ENCODE measurements at places on chromosomes 3 and 15.

DNA sequence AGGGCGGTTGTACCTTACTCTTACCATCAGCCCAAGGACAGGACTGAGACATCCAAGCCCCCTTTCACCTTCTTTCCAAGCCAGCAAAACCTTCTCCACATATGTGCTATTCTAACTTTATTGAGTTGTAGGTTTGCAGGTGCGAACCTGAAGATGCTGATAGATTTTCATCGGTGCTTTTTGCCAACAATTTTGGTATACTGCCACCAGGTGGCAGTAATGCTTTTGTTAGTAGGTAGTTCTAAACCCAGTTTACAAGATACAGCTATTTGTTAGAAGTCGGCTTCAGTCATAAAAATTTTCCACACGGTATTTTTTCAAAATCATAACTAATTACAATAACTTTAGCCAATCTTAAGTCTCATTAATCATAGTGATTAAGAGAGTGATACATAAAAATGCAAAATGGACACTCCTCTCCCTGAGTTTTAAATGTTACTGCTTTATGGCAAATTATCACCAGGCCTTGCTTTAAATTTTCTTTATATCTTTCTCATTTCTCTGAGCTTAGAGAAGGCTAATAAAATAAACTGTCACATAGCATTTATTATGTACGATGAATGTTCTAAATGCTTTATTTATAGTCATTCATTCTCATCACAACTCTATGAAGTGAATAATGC, 636 bp downstream of the TBC1D21 start:
- DNase-seq = peak; percentile 50

GRCh38 chr3:134388292-134388691, 14.0 kb upstream of the AMOTL2 start:
- no peak for DNase-seq

- DNase-seq = no peak
Observed at GRCh38 chr3:126516152-126516935, 1.2 kb downstream of the UROC1 start.

- DNase-seq = no peak
Observed at GRCh38 chr3:64143409-64144130, 81.7 kb downstream of the PRICKLE2 start.

- no peak for DNase-seq
Observed at GRCh38 chr3:5133239-5134018, 11.3 kb downstream of the ARL8B start.

DNA sequence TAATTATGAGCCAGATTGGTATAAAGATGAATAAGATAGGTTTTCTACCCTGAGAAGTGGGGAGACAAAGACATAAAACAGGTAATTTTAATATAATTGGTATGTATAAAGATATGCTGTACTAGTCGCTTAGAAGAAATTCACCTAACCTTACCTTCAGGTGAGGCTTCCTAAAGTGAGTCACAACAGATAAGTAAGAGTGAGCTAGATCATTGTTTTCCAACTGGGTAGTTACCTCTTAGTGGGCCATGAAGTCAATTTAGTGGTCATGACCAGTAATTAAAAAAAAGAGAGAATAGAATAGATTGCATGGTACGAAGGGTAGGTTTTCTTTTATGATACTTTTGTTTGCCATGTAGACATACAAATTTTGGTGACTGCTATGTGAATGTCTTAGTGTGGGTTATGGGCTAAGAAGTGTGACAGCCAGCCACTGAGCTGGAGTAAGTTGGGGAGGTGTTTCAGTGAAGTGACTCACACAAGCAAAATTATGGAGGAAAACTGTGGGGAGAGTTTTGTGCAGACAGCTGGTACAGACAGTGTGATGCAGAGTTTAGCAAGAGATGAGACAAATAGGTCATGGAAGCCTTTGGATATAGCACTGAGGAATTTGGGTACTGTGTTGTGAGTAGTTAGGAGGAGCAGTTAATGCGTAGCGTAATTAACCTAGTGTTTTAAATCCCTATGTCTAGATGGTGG, 8.2 kb downstream of the TRNT1 start:
- DNase-seq = no peak

DNA sequence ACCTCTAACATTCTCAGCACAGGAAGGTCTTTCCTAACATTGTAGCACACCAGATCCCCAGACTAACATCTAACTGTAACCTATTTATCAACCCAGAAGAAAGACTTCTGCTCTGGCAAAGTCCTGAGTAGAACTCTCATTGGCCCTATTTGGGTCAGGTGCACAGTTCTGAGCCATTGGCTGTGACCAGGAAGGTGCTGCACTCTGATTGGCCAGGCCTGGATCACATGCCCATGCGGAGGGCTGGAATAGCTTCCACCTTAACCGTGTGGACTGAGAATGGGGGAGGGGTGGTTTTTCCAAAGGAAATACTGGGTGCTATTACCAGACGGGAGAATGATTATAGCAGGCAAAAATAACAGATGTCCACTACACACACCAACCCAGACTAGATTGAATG, 11.5 kb downstream of the FEZF2 start:
- DNase-seq = no peak

DNA sequence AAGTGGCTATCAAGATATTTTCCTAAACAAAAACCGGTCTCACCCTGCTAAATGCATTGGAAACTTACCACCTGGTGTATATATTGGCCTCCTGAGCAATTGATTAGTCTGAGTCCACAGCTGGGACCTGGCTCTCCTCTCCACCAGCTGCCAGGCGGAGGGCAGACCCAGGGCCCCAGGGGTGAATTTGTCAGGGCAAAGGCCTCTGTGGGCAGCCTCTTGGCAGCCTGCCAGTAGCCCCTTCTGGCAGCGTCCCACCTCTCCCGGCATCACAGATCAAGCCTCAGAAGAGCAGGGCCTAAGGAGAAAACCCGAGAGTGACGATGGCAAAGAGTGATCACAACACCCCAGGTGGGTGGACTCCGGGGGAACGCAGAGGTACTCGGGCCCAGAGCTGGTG, 43.0 kb upstream of the IDH2 start:
- peak; percentile 34 for DNase-seq

DNA sequence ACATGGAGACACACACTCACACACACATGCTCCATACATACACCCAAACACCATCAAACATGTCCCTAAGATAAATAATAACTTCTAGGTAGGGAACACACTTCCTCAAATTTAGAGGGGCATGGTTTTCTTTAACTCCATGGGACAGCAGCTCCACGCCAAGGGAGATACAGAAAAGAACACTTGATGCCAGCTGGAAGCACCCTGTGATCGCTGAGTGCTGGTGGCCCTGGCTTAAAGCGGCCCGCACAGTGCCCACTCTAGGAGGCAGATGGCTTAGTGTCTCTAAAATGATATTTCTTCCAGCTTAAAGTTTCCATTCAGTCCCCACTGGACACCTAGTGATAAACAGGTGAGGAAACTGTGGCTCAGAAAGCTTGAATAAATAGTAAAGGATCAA, 232.9 kb downstream of the UACA start:
- no peak for DNase-seq

DNA sequence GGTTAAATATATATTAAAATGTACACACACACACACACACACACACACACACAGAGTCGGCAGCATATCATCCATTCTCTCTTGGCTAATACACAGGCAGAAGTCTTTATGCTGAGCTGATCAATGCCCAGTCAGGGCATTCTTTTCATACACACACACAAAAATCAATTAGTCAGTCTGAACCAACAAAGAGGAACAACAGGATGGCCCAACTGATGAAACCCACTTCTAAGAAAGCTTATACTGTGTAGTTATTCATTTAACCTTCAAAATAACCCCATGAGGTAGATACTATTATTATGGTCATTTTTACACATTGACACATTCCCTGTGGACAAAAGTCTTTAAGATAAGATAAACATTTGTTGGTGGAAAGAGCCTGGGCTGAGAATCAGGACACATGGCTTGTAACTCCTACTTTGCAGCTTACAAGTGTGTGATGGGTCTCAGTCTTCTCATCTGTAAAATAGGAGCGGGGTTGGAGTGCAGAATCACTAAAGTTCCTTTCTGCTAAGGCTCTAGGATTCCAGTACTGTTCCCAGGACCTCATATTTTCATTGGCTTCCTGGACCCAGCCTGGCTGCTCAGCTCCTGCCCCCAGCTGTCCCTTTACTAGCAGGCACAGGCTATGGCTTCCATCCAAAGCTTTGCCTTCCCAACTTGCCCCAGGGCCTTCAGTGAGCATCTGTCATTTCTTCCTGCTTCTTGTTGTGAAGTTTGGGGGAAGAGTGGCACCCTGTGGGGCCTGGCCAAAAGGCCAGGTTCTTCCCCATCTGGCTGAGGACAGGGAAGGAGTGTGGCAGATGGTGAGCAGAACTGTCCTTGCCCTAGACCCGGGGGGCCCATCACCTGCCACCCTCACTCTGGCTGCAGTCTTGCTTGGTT, 27.2 kb upstream of the GLCE start:
- no peak for DNase-seq

DNA sequence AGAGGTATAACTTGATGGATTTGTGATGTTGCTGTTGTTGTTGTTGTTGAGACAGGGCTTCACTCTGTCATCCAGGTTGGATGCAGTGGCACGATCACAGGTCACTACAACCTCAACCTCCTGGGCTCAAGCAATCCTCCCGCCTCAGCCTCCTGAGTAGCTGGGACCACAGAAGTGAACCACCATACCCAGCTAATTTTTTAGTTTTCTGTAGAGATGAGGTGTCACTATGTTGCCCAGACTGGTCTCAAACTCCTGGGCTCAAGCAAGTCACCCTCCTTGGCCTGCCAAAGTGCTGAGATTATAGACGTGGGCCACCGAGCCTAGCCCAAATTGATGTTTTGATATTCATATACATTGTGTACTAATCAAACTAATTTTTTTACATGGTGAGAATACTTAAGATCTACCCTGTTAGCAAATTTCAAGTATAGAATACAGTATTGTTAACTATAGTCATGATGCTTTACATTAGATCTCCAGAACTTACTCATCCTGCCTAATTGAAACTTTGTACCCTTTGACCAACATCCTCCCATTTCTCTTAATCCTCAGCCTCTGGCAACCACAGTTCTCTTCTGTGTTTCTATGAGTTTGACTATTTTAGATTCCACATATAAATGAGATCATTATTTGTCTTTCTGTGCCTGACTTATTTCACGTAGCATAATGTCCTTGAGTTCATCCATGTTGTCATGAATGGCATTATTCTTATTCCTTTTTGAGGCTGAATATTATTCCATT, 23.2 kb downstream of the LMCD1 start:
- no peak for DNase-seq

DNA sequence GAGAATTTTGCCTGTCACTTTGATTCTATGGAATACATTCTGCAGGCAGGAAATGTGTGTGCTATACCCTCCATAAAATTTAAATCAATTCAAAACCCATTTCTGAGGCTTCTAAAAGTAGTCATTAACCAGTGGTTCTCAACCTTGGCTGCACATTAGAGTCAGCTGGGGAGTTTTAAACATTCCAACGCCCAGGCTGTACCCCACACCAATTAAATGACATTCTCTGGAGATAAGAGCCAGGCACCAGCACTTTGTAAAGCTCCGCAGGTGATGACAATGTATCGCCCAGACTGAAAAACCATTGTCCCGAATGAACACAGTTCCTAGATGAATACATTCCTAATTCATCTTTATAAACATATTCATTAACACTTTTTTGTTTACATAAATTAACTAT, 110.6 kb upstream of the MB21D2 start:
- no peak for DNase-seq

GRCh38 chr3:170352936-170353335, 4.6 kb upstream of the SKIL start:
- DNase-seq = no peak

DNA sequence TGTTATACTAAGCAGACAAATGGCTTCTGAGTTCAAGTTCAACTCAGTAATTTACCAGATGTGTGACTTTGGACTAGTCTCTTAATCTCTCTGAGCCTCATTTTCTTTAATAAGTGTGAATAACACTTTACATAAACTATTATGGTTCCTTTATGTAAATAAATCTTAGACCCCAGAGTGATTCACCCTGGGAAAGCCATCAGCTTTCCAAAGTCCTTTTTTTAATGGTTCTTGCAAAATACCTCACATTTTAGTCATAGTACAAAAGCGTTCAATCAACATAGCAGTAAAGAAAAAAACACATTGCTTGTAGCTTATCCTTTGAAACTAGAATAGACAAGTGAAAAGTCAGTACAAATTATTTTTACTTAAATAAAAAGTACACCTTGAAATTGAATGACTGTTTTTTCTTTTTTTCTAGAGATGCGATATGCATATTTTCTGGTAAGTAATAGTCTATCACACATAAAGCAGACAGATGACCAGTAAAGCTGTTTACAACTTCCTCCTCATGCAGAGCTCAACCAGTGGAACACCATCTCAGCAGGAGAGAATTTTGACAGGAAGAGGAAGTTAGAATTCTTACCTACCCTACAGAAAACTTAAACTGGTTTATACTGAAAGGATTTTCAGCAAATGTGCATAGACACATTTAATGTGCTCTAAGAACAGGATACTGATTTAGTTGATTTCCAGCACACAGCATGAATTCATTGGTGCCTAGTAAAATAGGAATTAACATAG, 123.0 kb upstream of the AGBL1 start:
- DNase-seq = no peak

- DNase-seq = no peak
Observed at GRCh38 chr3:31358473-31359070, 174.2 kb upstream of the STT3B start.

GRCh38 chr3:78588906-78589621, 1178.7 kb downstream of the ROBO1 start:
- DNase-seq = no peak

Data from retina (tissue), 1 donor.